ENCODE measurements at places on chromosomes 3 and 15.

DNA sequence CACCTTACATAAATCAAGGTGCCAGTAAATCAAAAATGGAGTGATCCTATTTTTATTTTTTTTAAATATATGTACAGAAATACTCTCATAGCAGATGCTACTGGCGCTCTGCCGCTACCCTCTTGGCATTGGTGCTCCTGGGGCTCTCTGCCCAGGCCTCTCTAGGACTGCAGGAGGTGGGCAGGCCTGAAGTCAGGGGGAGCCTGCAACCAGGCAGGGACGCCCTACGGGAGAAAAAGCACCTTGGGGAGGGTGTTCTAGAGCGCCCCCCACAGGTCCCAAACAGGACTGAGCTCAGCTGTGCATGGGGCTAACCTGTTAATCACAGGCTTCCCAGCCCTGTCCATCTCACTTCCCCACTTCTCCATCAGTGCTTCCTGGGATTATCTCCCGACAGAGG lies 192.5 kb downstream of the SHQ1 start:
- DNase-seq: no peak

- DNase-seq: peak; percentile 92
Measured at GRCh38 chr3:128993461-128994172, at the start of gene CFAP92. Gene CFAP92, minus strand, starts transcription at chr3:128994076. Its CDS starts 772 bp downstream, at chr3:128993304.

DNA sequence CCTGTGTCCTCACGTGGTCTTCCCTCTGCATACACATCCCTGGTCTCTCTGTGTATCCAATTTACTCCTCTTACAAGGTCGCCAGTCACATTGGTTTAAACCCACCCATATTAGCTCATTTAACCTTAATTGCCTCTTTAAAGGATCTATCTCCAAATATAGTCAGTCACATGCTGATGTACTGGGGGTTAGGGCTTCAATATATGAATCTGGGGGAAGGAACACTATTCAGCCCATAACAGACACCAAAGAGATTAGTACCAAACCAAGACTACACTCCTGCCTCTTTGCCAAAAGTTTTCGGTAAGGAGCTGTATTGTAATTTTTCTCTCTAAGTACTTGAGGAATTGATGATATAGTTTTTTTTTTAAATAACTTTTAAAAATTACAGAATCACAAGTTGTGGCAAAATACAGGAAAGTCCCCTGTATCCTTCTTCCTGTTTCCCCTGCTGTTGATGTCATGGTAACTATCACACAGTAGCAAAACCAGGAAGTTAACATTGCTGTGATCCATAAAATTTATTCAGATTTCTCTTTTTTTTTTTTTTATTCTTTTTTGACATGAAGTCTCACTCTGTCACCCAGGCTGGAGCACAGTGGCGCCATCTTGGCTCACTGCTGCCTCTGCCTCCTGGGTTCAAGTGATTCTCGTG lies 67.8 kb downstream of the SLCO3A1 start:
- peak; percentile 65 for DNase-seq

DNA sequence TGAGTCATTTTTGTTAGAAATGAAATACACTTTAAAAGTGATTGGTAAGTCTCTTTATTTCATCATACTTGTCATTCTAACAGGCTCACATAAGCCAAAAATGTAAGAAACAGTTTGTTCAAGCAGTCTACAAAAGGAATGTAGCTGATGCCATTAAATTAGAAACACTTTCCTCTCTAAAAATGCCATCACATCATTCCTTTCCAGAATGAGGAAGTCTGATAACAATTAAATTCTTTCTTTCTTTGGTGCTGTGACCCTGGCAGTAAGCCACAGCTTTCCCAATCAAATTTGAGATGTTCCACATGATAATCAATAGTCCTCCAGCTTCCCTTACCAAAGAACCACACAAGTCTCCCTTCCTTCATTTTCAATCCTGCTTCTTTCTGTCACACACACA lies 9.4 kb upstream of the P2RY1 start:
- no peak for DNase-seq

- DNase-seq: no peak
Measured at GRCh38 chr3:87186608-87187159, 40.4 kb upstream of the CHMP2B start.

- DNase-seq: no peak
Measured at GRCh38 chr3:129117134-129117533, 4.5 kb downstream of the RAB43 start.

DNA sequence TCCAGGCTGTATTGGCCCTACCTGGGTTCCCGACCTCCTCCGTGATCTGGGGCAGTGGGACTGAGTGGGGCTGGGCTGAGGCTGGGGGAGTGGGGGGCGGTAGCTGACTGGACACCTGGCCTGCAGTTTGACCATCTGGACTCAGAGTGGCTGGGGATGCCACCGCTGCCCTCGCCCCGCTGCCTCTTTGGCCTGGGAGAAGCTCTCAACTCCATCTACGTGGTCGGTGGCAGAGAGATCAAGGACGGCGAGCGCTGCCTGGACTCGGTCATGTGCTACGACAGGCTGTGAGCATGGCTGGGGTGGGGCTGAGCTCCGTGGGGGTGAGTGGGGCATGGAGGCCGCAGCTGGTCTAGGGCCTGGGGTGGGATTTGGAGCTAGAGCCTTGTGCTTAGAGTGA lies 2.7 kb downstream of the KLHL40 start:
- DNase-seq: no peak

GRCh38 chr3:48268381-48268935 lies 27.6 kb downstream of the ZNF589 start:
- DNase-seq: peak; percentile 92

DNA sequence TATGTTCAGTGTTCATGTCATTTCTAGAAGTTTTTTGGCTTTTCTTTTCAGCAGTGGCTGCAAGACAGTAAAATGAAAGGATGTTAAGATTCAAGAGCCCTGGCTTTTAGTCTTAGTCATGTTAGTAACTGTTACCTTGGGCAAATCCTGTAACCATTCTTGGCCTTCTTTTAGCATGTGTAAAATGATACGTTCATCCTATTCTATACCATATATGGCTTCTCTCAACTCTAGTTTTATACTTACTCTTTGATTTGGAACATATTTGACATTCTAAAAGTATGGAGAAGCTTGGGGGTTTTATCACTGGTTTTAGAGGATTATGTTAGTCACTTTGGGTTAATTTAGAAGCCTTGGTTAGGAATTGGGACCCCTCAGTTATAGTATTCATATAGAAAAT lies 20.1 kb downstream of the GTF2E1 start:
- DNase-seq: no peak

- no peak for DNase-seq
Measured at GRCh38 chr3:38047896-38048295, 8.9 kb downstream of the DLEC1 start.

DNA sequence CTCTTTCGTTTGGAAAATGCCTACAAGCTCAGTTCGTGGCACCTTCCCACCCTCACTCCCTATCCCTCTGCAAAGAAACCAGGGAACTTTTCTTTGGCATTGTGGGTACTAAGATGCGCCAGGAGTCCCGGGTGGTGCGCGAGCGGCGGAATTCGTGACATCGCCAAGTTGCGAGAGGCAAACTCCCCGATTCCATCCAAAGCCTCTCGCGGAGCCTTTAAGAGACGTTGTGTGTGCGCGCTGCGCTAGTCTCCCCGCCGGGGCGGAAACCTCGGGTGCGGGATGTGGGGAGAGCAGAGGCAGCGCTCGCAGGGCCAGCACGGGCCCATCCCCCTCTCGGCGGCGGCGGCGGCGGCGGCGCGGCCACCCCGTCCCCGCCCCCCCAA lies 443 bp upstream of the NR2F2 start:
- DNase-seq: no peak

DNA sequence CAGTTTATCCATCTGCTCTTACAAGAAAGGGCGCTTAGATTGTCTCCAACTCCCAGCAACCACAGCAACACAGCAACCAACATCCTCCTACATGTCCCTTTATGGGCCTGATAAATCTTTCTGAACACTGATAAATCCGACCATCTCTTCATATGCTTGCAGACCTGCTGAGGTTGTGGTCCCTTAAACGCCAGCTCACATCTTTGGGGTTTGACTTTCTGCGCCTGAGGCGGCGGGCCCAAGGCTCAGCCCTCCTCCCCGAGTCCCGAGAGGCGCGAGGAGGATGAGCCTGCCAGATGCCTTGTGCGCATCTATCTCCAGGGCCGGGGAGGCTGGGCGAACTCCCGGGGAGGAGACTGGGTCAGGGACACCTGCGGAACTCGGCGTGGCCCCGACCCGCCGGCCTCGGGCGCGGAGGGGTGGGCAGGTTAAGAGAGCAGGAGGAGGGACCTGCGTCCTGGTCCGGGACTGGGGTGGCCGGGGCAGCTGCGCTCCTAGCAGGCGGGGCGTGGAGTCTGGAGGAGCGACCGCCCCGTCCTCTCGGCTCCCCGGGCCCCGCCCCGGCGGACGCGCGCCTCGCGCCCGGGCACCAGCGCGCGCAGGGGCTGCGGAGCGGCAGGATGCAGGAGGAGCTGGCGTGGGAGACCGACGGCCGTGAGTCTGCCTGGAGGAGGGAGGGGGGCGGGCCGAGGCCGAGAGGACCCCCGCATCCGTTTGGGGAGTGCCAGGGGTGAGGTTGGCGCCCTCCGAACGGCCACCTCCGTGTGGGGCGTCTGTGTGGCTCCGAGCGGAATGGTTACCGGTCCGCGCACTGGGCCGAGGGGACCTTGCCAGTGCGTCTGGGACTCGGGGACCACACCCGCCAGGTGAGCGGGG lies at the start of gene ANKDD1A:
Gene ANKDD1A, plus strand, starts transcription at position 592 of the 876 bp plus-strand sequence. Its CDS starts 29 bp downstream, at position 621.
- DNase-seq: peak; percentile 5

DNA sequence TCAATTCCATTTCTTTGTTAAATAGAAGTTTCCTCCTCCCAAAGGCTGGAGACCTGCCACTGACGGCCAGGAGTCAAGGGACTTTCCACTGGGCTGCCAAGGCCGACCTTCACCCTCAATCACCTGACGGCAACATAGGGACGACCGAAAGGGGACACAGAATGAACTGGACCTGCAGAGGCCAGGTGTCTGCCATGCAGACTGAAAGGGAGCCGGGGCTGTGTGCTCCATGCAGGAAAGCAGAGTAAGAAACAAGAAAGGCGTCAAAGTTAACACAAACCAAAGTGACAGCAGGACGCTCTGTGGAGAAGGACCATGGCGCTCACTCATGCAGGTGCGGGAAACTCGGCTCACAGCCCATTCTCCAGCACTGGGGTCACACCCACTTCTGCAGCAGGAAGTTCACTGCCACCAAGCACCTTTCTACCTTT lies 26.1 kb downstream of the ZXDC start:
- no peak for DNase-seq

- no peak for DNase-seq
Measured at GRCh38 chr3:18351069-18351628, 74.0 kb downstream of the SATB1 start.

DNA sequence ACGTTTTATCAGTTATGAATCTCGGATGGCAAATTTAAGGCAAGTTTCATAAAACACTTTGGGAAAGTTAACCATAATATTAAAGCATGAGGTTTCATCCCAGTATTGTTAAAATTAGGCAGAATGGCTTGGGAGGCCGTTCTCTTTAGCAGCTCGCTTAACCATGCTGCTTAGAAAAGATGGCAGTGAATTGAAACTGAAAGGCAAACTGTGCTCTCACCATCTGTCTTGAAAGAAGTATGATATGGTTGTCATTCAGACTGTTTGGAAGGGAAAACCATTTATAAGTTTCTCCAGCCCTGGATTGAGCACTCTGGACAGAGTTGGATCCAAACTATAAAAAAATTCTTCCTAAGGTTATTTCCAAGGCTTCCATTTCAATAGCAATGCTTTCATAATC lies 332.3 kb upstream of the SUCLG2 start:
- DNase-seq: no peak

GRCh38 chr3:97987306-97987705 lies 15.1 kb upstream of the RIOX2 start:
- DNase-seq: no peak

GRCh38 chr15:64229129-64229724 lies 66.4 kb upstream of the PPIB start:
- no peak for DNase-seq

GRCh38 chr15:39961051-39961450 lies 27.1 kb downstream of the EIF2AK4 start:
- DNase-seq: no peak

DNA sequence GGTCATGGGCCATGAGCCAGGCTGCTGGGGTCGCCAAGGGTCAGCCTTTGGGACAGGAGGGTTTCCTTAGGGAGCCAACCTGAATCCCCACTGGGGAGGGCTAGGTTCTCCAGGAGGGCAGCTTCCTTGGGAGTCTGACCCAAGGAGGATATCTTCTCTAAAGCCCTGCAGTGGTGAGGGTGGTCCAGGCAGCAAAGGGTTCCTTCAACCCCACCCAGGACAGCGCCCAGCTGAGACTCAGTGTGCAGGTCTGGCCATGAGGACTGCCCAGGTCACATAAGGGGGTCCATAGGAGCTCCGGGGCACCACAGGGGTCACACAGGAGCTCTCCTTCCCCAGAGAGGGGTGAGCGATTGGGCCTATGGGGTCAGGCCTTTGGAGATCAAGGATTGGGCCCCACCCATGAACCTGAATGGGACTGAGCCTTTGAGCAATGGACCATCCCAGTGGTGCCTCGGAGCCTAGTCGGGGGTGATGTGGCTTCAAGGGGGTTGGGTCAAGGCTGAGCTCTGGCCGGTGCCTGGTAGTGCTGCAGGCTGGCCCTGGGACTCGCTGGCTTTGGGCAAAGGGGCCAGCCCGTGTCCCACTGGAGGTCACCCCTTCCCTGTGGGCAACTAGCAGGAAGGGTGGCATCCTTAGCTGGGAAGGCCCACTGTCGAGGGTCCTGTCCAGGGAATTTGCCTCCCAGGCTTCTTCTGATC lies 216.5 kb downstream of the SNRPN start:
- no peak for DNase-seq

GRCh38 chr3:30945291-30945690 lies 50.8 kb upstream of the GADL1 start:
- DNase-seq: no peak

DNA sequence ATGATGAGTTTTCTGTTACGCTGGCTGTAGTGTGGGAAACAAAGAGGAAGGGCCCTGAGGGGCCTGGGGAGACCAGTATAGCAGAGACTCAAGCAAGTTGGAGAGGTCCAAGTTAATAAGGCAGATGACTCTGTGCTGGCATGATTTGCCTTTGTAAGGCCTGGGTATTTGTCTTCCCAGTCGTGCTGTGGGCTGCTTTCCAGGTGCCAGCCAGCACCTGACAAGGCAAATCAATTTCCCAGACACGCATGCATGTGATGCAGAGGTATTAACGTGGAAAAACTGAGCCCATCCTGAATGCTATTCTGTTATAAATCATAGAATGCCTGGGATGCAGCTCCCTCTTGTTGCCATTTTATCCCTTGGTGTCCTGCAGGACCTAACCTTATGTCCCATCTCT lies 175.6 kb downstream of the MFSD1 start:
- no peak for DNase-seq

DNA sequence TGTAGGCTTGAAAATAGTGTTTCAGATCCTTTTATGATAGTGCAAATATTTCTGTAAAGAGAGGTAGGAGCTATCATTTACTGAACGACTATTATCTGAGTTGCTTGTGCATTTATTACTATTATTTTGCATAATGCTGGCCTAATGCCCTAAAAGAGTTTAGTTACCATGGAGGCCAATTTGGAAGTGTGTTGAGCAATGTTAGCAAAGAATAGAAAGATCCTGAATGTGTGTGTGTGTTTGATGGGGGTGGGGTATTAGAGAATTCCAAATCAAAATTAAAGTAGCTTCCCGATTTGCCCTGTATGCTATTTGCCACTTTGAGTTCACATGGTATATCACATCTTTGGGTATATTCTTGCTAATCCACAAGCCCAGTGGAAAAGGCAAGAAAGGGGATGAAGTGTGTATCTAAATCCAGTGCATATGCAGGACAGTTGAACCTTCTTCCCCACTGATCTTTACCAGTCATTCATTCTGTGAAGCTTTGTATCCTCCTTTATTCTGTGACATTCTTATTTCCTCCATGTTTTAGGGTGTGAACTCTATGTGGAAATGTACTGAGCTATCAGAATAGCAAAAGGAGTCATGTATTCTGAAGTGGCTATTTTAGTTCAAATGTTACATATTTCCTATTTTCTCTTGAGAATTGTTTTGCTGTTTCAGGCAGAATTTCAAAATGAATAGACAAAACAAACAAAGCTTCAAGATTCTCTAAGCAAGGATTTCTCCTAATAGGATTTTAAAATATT lies 45.7 kb upstream of the PLSCR5 start:
- DNase-seq: no peak
